ENCODE measurements at places on chromosomes 7 and 10. TPM values are rescaled to one million over a fixed set of nuclear protein-coding genes. Genes with fewer than 3 reads are reported as not detected.
A peak's percentile ranks its signal among the peaks of the same experiment; 100 is the strongest.

GRCh38 chr7:130137207-130137606, 66.9 kb downstream of the KLHDC10 start:
- DNase-seq: no peak

GRCh38 chr7:103988468-103989199, 824 bp downstream of the RELN start:
- DNase-seq: no peak

SDK1 gene
- total RNA-seq: 3.1 TPM

- no peak for DNase-seq
Measured at GRCh38 chr10:99843310-99843709, 60.9 kb downstream of the ABCC2 start.

ELOVL3 gene
- total RNA-seq: 0.39 TPM

GRCh38 chr7:3585826-3586225, 284.8 kb downstream of the SDK1 start:
- no peak for DNase-seq

CLDN3 gene
- not detected for total RNA-seq

GRCh38 chr10:44989597-44990301, 11.0 kb upstream of the ZNF22 start:
- DNase-seq: peak; percentile 58

- DNase-seq: no peak
Measured at GRCh38 chr7:142454862-142455261, 197.0 kb upstream of the PRSS58 start.

DNA sequence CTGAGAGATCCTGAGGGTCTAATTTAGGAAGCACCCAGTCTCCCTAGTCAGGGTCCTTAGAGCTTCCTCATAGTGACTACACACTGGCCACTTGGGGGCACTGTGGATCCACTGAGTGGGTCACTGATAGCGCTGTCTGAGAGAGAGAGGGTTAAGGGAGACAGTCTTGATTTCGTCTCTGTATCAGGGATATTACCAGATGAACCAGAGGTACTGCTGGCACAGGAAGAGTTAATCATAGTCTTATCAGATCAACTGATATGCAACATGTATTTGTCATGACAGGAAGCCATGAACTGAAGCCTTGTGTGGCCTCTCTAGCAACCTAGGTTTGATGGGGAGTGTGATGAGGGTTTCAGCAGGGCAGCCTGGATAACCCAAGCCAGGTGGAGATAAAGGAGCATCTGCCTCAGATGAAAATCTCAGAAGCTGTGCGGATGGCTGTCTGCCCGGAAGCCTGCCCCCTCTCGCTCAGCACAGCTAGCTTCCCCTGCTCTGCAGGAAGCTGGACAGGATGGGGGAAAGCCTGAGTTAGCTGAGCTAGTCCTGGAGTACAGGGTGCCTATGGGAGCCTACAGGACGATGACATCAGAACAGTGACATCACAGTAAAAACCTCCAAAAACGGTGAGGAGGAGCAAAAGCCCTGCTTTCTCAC, 214.0 kb upstream of the PRSS1 start:
- no peak for DNase-seq

GRCh38 chr7:141636053-141636452, 65.9 kb downstream of the DENND11 start:
- DNase-seq: no peak

- no peak for DNase-seq
Measured at GRCh38 chr10:100729862-100730724, 15.3 kb upstream of the PAX2 start.

DNA sequence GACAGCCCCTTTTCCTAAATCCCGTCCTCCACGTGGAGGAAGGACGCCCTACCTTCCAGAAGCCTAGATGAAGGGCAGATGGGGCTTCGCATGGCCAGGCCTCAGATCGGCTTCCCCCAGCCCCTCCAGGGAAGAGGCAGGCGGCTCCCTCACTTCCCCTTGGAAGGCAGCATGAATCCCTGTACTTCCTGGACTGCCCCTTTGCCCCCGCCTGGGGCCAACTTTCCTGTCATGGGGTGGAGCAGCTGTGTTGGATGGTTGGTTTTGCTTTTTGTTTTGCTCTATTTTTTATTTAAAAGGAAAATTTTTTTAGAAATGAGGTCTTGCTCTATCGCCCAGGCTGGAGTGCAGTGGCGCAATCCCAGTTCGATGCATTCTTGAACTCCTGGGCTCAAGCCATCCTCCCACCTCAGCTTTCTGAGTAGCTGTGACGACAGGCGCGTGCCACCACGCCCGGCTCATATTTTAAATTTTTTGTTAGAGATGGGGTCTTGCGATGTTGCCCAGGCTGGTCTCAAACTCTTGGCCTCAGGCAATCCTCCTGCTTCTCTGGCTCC, 27.2 kb downstream of the GTF2IRD1 start:
- DNase-seq: peak; percentile 83

DNA sequence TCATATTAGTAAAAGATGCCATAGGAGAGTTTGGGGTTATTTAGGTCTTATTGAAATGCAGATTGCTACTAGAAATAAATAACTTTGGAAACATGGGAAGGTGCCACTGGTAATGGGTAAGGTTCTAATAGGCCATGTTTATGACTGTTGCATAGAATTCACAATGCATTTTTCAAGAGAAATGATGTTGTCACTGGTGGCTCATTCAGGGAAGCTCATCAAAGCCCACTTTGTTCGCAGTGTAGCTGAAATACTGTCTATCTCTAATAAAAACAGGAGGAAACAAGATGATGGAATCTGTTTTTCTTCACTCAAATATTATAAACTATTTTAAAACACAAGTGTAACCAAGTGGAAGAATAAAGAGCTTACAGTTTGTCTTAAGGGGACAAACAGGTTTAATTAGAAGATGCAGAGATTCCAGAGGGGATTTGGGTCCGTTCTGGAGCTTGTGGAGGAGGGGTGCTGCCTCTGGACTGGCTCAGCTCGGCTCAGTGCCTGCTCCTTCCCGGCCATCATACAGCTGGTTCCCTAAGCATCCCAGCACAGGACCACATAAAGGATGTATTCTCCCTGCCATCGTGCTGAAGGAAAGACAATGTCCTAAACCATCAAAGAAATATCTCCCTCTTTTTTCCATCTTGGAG, 20.4 kb downstream of the OPALIN start:
- DNase-seq: no peak

DNA sequence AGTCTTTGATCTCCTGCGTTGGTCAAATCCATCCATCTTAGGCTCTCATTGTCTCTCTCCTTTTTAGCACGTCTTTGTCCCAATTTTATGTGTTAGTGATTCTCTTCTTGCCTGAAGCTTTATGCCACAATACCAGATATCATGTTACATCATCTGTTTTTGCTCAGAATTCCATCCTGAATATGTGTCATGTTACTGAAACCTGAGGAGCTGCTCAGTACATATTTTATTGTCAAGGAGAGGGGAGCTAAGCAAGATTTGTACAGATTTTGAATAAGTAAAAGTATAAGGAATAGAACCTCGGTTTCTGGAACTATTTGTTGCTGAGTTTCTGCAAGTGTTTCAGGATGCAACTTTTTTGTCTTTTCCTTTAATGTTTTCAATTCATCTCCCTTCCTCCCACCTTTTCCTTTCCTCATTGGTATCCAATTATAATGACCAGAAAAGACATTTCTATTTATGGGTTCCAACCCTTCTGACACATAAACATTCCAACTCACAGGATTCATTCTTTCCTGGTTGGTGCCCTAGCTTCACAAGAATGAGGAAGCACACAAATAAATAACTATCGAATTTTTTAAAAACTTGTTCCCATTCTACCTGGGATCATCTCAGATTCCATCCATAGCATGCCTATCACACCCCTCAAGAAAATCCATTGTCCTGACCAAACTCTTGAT, 291.8 kb downstream of the CRPPA start:
- DNase-seq: no peak

GRCh38 chr7:140263277-140263676, 86.5 kb upstream of the KDM7A start:
- DNase-seq: no peak

DNA sequence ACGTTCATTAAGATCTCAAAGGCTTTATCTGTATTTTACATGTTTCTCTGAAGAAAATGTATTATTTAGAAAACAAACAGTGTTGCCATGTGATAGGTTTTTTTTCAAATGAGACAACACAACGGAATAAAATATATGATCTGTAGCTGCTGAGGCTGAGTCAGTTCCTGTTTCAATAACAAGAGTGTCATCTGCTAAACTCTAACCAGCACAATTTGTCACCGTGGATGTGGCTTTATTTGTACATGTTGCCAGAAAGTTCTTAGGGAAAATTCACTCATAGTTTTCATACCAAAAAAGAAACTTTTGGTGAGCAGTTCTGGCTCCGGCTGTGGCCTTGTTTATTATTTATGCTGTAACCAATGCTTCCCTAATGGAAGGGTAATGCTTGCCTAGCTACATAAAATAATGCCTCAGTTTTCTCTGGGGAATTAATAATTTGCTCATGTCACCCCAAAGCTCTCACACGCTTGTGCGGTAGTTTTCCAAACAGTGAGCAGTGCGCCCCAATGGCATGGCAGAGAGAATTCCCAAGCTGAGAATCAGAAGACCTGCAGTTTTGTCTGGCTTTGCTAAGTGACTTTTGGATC, 20.3 kb upstream of the KLF6 start:
- no peak for DNase-seq

CRPPA gene
- 2.2 TPM for total RNA-seq

NEURL1 gene
- total RNA-seq: 0.12 TPM

GRCh38 chr7:77543910-77544309, 6.8 kb downstream of the PTPN12 start:
- DNase-seq: no peak

GRCh38 chr10:92183199-92183598, 107.7 kb downstream of the CPEB3 start:
- DNase-seq: no peak

PDK4 gene
- total RNA-seq: 337 TPM

CDK5 gene
- total RNA-seq: 4.9 TPM

GRCh38 chr10:128263891-128264688, 137.9 kb upstream of the MKI67 start:
- peak; percentile 70 for DNase-seq

GRCh38 chr7:92811158-92811557, 25.2 kb downstream of the CDK6 start:
- no peak for DNase-seq

GRCh38 chr7:26388256-26388655, 96.6 kb downstream of the SNX10 start:
- no peak for DNase-seq

ABCB1 gene
- total RNA-seq: 1.5 TPM

DNA sequence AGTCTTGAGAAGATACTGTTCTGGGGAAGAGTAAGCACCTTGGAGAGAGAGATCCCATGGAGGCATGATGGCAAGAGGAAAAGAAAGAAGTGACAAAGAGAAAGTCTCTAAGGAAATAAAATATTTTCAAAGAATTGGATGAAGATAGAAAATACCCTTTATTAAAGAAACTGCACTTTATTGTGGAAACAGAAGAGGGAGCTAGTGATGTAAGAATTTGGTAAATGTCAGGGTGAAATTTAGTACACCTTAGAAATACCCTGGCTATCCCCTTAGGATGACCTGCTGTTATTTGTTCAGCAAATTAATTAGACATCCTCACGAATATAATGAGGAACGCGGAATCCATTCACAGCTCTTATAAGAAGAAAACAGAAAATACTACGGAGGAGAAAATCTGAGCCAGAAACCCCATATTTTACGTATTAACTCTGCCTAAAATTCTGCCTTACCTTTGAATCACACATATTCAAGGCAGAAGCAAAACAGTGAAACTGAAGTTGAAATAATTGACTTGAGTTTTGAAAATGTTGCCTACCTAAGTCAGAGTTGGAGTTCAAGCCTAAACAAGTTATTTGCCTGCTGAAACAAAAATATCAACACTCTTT, 90.7 kb downstream of the TFPI2 start:
- DNase-seq: no peak

- DNase-seq: no peak
Measured at GRCh38 chr10:7634142-7634894, 32.4 kb downstream of the ITIH5 start.

DNA sequence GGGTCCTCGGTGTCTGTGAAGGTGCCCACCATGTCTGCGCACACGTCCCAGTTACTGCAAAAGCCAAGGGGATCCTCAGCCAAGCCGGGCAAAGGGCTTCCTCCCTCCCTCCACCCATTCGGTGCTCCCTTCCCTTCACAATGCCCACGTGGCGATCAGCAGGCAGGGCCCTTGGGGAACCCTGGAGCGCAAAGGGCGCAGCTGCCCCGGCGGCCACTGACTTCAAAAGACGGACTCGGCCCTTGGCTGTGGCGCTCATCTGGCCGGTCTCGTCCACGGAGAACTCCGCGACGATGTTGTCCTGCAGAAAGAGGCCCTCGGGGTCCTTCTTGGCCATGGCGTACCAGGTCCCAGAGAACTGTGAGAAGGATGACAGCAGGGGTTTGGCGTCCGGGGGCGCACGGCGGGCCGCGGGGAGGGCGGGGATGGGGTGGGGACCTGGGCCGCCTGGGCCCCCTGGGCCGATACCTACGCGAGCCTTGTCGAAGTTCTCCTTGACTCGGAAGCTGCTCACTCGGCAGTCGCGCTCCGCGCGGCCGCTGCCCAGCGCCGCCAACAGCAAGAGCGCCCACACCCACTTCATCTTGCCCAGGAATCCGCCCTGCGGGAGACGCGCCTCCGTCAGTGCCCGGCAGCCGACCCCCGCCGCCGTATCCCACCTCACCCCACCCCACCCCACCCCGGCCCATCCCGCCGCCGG, 439 bp downstream of the RBP4 start:
- DNase-seq: no peak

ANKIB1 gene
- total RNA-seq: 32.7 TPM

DNA sequence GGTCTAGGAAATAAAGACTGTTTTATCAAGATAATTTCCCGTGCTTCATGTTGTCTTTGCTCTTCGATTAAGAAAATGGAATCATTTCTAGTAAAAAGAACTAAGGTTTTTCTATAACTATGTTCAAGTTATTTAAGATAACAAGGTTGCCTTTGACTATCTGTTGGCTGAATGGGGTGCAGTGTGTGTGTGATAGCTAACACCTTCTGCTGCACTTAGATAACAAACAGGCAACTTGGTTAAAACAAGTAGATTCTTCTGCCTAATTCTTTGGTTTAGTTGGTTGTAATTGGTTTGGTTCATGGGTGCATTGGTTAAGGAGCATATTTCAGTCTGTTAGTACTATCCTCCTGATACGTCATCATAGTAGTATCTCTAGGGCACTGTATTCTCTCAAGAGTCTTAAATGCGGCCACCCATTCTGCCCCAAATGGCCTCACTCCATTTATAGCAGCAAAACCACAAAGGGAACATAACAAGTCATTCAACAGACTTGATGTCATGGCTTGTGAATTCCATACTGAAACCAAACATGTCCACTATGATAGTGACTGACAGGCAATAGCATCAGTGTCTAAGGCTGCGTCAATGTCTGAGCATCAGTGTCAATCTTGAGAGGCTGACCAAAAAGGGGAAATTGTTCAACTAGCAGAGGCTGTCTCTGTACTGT, 55.7 kb downstream of the CCDC3 start:
- no peak for DNase-seq

DNA sequence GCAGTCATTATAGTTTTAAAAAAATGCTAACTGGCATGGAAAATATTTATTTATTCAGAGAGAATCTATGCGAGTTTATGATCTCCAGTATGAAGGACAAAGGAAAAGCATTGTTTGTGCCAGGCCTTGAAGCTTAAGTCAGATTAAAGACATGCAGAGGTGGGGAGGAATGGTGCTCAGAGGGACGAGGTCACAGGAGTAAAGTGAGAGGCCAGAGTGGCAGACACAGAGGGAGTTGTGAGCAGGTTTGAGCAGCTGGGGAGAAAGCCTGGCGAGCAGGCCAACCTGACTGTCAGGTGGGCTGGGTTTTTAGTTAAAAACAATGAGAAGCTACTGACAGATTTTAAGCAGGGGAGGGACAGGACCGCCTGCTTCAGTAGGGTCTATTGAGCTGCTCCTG, 6.8 kb upstream of the CCNY start:
- no peak for DNase-seq
